ENCODE measurements at places on chromosomes 5 and 9. TPM values are rescaled to one million over a fixed set of nuclear protein-coding genes. Genes with fewer than 3 reads are reported as not detected.

Gene ANKRD18B
- 0.80 TPM for total RNA-seq

Gene ZNF474
- not detected for total RNA-seq

Gene SLC34A3
- not detected for total RNA-seq

Gene TXNDC8
- not detected for total RNA-seq

Gene SLC36A3
- not detected for total RNA-seq

Gene PRDM9
- not detected for total RNA-seq

Gene SCAMP1
- 32.4 TPM for total RNA-seq

Gene C5orf63
- total RNA-seq: 0.46 TPM

Gene IFNA21
- not detected for total RNA-seq

Gene ANP32B
- total RNA-seq: 27.2 TPM

Gene FAXDC2
- total RNA-seq: 22.4 TPM

Gene SGTB
- total RNA-seq: 5.9 TPM

Gene ANGPTL2
- total RNA-seq: 3.6 TPM

Gene ARID3C
- total RNA-seq: 0.27 TPM

Gene PCDHA5
- total RNA-seq: 1.8 TPM

All from cardiac muscle cell (in vitro differentiated cells and primary cell).